ENCODE measurements at places on chromosomes 4 and X. TPM values are rescaled to one million over a fixed set of nuclear protein-coding genes. Genes with fewer than 3 reads are reported as not detected.

The LANCL3 gene
- total RNA-seq, result 0.18 TPM

The TMPRSS11F gene
- total RNA-seq, result not detected

The IBSP gene
- total RNA-seq, result not detected

The HTRA3 gene
- 9.6 TPM for total RNA-seq

The FDCSP gene
- total RNA-seq, result not detected

The ALB gene
- not detected for total RNA-seq

The CYTL1 gene
- total RNA-seq, result 12.5 TPM

The CENPC gene
- 27.4 TPM for total RNA-seq

The HERC6 gene
- total RNA-seq, result 4.9 TPM

The INPP4B gene
- 54.2 TPM for total RNA-seq

The OPHN1 gene
- 9.4 TPM for total RNA-seq

The FAM9B gene
- total RNA-seq, result not detected

The PRSS12 gene
- 27.1 TPM for total RNA-seq

The DMRTC1 gene
- not detected for total RNA-seq

The PPAT gene
- total RNA-seq, result 18.4 TPM
